Activated naive CD8-positive, alpha-beta T cell treated with anti-CD3 and anti-CD28 coated beads, Interleukin-2, amount 10 ng/mL, durations not matched to agents 7 days and 5 days (primary cell): ENCODE measurements at places on chromosomes 3 and 15.

- no peak for DNase-seq
Measured at GRCh38 chr3:118984699-118985098, 49.9 kb downstream of the IGSF11 start.

GRCh38 chr3:42275217-42275616 is 9.2 kb upstream of the CCK start:
- no peak for DNase-seq

- no peak for DNase-seq
Measured at GRCh38 chr3:158330870-158331269, 221.0 kb downstream of the RSRC1 start.

- DNase-seq, result no peak
Measured at GRCh38 chr3:38824349-38824748, 8.3 kb upstream of the SCN10A start.

DNA sequence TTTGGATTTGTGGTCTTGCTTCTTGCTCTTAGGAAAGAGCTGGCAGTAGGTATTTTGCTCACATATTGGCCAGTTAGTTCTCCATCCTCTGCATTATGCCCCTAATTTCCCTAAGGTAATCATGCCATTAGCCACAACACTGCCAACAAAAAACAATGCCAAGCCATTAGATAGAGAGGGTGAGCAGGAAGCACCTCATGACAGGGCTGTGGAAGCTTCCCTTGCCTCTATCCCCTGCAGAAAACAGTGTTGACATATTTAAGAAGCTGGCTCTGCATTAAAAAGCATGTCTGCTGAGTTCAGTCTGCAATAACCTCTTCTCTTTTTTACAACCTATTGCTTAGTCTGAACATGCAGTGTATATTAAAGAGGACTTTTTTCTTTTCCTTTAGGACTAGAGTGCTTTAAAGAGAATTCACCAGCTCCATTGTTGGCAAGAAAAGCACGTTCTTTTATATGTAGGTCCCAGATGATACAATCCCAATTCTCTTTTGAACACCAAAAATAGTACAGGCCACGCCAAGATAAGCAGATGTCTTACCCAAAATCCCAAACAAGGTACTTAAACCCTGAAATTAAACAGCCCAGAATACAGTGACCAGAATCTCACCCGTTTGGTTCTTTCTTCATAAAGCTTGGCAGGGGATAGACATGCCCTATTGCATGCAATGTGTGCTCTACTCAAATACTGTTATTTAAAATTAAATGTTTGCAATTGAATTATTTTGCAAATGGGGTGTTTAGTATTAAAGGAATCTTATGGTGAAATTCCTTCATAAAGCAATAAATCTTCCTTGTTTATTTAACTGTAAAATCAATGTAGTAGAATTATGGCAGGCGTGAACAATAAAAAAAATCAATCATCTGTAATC is 93.7 kb upstream of the UBE3A start:
- no peak for DNase-seq

- no peak for DNase-seq
Measured at GRCh38 chr3:99473321-99473751, 165.1 kb upstream of the COL8A1 start.

DNA sequence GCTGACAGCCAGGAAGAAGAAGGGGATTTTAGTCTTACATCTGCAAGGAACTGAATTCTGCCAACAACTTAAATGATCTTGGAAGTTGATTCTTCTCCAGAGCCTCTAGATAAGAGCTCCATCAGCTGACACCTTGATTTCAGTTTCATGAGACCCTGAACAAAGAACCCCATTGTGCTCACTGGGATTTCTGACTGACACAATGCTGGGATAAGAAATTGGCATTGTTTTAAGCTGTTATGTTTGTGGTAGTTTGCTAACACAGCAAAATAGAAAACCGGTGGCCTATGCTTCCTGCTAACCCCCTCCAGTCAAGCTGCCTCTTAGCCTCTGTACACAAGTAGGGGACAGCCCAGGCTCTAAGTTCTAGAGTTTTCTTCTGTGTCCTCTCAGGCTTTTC is 36.2 kb downstream of the MASP1 start:
- DNase-seq, result no peak

GRCh38 chr15:48555241-48555881 is 90.1 kb downstream of the FBN1 start:
- DNase-seq, result no peak

GRCh38 chr3:143313025-143313892 is 193.7 kb downstream of the CHST2 start:
- DNase-seq, result no peak

DNA sequence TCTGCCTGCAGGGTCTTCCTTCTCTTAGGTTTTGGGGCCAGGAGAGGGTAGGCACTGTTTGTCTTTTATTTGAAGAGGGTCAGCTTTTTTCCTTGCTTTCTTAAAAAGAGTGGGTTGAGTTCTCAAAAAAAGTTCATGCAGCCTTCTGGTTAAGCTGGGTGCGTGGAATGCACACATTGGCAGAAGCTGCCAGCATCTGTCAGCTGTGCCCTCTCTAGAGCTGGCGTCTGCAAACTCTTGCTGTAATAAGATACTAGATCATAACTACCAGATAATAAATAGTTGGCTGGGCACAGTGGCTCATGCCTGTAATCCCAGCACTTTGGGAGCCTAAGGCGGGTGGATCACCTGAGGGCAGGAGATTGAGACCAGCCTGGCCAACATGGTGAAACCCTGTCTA is 373.4 kb downstream of the OCA2 start:
- DNase-seq, result no peak

GRCh38 chr3:47042231-47042791 is 62.8 kb downstream of the NBEAL2 start:
- DNase-seq, result no peak

DNA sequence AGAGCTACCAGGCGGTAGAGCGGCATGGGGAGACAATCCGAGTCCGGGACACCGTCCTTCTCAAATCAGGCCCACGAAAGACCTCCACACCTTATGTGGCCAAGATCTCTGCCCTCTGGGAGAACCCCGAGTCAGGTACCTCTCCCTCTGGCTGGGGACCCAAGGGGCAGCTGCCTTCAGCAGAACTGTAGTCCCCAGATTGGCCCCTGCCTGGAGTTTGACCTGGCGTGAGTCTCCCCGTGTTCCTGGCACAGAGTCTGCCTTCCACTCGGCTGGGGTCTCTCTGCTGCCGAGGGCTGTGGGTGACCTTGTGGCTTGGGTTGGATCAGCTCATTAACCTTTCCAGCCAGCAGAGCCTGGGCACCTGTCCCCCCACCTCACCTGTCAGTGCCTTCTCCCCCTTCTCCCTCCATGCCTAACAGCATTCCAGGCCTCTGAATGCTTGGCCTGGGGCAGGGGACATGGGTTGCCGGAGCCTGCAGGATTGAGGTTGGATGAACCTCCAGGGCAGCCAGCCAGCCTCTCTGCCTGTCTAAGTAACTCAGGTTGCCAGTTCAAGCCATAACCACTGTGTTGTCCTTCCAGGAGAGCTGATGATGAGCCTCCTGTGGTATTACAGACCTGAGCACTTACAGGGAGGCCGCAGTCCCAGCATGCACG is 6.8 kb upstream of the CHST14 start:
- no peak for DNase-seq

- DNase-seq, result no peak
Measured at GRCh38 chr3:124383051-124383450, 347.2 kb upstream of the UMPS start.

GRCh38 chr3:181721046-181721875 is 9.5 kb downstream of the SOX2 start:
- no peak for DNase-seq

- DNase-seq, result no peak
Measured at GRCh38 chr15:31489281-31489680, 162.6 kb downstream of the KLF13 start.

DNA sequence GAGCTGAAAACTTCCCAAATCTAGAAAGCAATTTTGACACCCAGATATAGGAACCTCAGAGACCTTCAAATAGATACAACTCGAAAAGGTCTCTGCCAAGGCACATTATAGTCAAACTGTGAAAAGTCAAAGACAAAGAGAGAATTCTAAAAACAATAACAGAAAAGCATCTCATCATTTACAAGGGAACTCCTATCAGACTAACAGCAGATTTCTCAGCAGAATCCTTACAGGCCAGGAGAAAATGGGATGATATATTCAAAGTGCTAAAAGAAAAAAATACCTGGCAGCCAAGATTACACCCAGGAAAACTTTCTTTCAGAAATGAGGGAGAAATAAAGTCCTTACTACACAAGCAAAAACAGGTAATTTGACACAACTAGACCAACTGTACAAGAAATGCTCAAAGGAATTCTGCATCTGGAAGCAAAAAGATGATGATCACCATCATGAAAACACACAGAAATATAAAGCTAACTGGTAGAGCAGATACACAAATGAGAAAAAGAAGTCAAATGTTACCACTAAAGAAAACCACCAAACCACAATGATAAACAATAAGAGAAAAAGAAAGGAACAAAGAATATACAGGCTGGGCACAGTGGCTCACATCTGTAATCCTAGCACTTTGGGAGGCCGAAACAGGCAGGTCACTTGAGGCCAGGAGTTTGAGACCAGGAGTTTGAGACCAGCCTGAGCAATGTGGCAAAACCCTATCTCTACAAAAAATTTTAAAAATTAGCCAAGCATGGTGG is 50.4 kb downstream of the ADAM10 start:
- no peak for DNase-seq

DNA sequence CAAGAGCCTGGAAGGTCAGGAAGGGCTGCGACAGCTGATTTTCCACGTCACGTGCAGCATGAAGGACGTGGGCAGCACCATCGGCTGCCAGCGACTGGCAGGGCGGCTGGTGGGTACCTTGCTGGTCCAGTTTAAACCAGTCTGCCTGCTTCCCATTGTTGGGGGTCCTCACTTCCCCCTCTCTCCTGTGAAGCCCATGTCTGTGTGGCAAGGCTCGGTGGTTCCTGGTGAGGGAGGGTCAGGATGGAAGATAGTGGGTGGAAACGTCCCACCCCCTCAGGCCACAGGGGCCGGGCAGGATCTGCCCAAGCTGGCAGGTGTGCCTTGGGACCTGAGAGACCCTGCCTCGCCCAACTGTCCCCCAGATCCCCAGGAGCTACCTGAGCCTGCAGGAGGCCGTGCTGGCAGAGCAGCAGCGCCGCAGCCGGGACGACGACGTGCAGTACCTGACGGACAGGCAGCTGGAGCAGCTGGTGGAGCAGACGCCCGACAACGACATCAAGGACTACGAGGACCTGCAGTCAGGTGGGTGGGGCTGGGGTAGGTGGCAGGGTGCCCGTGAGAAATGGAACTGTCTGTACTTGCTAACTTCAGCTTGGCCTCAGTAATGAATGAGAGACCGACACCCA is 108.2 kb downstream of the LRRK1 start:
- DNase-seq, result no peak

- DNase-seq, result no peak
Measured at GRCh38 chr15:81418891-81419290, 44.9 kb upstream of the TMC3 start.

DNA sequence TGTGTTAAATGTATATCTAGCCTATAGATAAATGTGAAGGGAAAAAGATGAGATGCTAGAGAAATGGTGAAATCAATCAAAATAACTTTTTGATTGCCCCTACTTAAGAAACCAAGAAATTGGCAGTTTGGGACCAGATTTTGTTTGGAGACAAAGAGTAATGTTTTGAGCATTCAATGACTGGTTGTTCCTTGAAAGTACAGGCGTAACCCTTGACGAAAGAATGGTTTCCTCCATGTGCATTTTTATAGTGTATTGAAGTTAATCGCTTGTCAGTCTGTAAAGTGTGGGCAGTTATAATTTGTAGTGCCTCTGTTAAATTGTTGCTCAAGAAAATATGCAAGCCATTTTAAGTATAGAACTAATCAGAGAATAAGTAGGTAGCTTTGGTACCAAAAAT is 1.2 kb downstream of the KIF23 start:
- no peak for DNase-seq
